Activated CD4-positive, alpha-beta T cell treated with anti-CD3 and anti-CD28 coated beads, Interleukin-2, amount 50 U/mL, for 16 hours (primary cell): ENCODE measurements at places on chromosomes 6 and 20.

DNA sequence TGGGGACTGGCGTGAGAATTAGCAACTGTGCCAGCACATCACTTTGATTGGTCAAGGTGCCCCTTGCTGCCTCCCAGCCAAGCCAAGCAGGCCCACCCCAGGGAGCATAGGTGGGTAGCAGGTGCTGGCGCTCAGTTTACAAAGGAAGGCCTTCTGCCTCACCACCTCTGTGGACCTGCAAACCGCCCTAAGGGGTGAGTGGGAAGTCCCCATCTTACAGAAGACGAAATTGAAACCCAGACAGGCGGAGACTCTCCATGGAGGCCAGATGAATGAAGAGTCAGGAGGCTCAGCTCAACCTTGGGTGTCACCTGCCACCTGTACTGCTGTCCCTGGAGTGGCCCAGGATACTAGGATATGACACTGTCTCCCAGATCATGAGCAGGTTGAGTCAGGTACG is 21.5 kb upstream of the MAS1L start:
- peak; percentile 8 for DNase-seq

- DNase-seq: no peak
These were observed 1.3 kb downstream of the NUP153 start for GRCh38 chr6:17705428-17705777.

- peak; percentile 20 for DNase-seq
These were observed 46.4 kb downstream of the MRPL14 start for GRCh38 chr6:44080561-44081521.

GRCh38 chr6:163579880-163580295 is 165.4 kb downstream of the QKI start:
- no peak for DNase-seq

DNA sequence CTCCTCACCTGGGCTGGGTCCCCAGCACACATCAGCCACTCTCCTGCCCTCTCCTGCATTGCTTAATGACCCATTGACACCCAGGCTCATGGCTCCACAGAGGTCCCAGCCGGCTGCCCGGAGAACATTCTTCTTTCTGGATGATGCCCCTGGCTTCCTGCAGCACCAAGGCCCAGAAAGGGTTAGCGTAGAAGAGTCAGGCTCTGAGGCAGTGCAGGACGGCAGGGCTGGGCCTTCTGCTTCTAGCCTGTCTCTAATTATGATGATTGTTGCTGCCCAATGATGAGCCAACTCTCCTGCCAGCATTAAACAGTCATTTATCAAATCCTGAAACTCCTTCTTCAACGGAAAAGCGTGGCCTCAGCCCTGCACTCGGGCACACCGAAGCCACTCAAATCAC is 66.4 kb downstream of the ZNF217 start:
- DNase-seq: no peak

- DNase-seq: no peak
These were observed 41.0 kb downstream of the MTRES1 start for GRCh38 chr6:107068691-107069630.

DNA sequence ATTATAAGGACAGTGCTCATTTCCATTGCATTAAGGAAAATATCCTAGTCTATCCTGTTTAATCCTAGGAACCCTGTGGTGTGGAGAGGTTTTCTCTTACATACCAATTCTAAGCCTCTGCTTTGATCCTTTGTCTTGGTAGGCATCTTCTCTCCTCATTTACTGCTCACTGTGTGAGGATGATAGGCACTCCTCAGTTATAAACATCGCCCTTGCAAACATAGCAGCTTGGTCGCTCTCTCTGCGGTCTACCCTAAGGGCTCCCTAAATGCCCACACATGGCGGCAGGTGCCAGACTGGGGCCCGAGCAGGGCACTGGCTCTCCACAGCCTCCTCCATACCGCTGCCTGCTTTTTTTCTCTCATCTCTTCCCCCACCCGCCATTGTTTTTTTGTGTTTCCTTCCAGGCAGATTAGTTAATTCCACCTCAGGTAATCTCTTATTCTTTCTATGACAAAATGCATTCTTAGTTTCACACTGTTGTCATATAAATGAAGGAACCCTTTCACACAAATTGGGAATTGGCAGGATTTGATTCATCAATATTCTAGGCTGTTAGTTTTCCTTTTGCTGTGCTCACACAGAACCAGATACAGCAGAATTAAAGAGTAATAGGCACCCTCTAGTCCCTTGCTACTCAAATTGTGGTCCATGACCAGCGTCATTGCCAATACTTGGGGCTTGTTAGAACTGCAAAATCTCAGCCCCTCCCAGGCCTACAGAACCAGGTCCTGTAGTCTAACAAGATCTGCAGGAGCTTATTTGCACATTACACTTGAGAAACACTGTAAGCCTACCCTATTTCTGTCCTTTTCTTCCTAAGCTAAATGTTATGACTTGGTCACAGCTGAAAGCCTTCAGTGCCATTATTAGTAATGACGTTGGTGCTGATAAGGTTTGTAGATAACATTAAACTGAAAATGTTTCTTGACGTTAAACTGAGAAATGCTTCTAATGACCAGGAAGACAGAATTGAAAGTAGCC is 36.3 kb downstream of the CARMIL1 start:
- no peak for DNase-seq

GRCh38 chr20:57964011-57964862 is 254.4 kb upstream of the PMEPA1 start:
- no peak for DNase-seq

DNA sequence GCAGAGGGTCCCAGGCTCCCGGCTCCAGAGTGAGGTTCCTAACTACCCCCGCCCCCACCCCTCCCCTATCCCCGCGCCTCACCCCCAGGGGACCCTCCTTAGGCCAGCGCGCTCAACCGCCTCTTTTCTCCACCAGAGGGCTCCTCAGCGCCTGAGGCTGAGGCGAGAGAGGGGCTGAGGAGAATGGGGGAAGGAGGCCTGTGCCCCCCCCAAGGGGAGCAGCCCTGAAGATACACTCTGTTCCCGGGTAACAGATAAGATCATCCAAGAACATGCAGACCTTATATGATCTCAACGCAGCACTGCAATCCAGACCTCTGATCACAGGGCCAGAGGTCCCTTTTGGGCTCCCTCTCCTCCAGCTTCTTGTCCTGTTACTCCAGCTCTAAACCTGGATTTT is 43.3 kb upstream of the MRPS10 start:
- DNase-seq: no peak

DNA sequence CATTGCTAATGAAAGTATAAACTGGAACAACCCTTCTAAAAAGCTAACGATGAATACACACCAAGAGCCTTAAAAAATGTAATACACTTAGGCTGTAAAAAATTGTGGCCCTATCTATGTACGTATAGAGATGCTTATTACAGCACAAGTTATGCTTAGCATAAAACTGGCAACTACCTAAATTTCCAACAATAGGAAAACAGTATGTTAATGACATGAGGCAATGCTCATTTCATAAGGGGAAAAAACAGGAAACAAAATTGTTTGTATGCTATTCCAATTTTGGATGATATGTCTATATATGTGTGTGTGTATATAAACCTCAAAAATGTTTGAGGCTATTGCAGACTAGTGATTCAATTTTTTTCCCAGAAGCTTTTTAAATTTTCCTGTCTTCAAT is 82.5 kb downstream of the DTNBP1 start:
- DNase-seq: no peak

DNA sequence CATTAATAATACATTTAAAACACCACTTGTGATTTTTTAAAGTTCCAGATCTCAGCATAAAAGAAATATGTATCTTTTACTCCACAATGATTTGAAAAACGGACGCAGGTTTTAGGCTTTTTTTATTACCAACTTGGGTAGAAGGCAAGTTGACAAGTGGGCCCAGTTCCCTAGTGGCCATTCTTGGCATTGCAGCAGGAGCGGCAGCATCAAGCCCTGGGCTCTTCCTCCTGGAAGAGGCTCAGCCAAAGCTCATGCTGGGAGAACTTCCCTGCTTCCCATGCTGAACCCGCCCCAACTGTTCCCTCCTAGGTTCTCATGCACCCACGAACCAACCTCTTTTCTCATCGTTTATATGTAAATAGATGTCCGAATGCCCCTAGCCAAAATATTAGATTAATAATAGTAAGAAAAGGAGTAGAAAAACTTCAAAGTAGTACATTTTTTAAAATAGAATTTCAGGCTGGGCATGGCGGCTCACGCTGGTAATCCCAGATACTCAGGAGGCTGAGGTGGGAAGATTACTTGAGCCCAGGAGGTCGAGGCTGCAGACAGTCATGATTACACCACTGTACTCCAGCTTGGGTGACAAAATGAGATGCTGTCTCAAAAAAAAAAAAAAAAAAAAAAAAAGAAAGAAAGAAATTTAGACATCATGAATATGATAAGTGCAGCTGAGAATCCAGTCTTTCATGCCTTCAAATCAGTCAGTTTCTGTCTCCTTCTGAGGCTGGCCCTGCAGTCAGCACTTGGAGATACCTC is 18.2 kb upstream of the MYB start:
- peak; percentile 78 for DNase-seq

GRCh38 chr6:4259391-4259790 is 124.0 kb upstream of the ECI2 start:
- DNase-seq: no peak

DNA sequence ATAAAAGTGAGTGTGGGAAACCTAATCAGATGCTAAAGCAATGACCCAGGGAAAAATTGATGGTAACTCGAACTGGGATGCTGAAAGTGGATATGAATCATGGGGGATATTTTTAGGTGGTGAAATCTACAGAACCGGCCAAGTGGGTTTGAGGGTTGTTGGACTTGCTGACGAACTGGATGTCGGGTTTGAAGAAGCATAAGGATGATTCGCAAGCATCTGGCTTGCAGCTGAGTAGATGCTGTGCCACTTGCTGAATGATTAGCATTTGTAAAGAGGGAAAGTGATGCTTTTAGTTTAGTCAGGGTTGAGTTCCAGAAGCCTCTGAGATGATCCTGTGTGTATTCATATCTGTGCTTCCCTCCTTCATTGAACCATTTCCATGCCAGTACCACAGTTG is 54.9 kb downstream of the UBR2 start:
- DNase-seq: no peak

GRCh38 chr6:50681213-50681824 is 32.0 kb upstream of the TFAP2D start:
- DNase-seq: no peak

GRCh38 chr6:82872185-82872584 is 193.5 kb downstream of the UBE3D start:
- DNase-seq: no peak

GRCh38 chr6:27605401-27606342 is 132.8 kb upstream of the ZNF184 start:
- DNase-seq: peak; percentile 78

- DNase-seq: no peak
These were observed 11.5 kb upstream of the NFATC2 start for GRCh38 chr20:51553897-51554486.

GRCh38 chr6:115668781-115669180 is 391.9 kb downstream of the FRK start:
- DNase-seq: no peak
